ENCODE measurements at places on chromosomes 4 and X.
A peak's percentile ranks its signal among the peaks of the same experiment; 100 is the strongest.

DNA sequence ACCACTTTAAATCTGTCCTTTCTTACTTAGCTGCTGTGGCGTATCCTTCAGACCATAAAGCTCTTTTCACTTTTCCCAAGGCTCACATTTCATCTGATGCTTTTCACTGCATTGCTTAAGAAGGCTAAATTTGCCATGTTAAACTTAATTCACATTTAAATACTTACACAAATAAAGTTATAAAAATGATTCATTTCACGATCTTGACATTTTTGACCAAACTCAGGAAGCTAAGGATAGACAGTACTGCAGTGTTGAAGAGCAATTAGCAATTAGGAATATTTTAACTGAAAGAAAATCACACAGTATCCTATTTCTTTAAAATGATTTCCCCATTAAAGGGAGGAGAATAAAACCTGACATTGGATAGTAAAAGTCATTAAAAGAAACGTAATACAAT lies 1038.6 kb downstream of the STPG2 start:
- DNase-seq: no peak

DNA sequence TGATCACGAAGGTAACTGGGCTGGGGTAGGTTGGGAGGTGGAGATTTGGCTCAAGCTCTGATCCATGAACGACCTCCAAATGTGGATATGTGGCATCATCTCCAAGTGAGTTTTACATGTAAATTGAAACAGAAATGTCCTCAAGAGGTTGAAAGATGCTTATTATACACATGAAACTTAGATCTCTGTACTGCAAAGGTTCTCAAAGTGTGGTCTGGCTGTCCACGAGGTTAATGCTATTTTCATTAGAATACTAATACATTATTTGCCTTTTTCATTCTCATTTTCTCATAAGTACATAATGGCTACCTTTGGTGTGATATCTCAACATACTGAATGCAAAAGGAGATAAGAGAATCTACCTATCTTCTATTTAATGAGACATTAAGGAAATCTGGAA lies 198.2 kb downstream of the RASL11B start:
- no peak for DNase-seq

GRCh38 chrX:47483306-47484268 lies 565 bp upstream of the ZNF41 start:
- peak; percentile 36 for DNase-seq

GRCh38 chrX:151000861-151001331 lies 17.8 kb downstream of the HMGB3 start:
- no peak for DNase-seq

GRCh38 chr4:24778464-24779225 lies 16.7 kb upstream of the SOD3 start:
- peak; percentile 98 for DNase-seq

DNA sequence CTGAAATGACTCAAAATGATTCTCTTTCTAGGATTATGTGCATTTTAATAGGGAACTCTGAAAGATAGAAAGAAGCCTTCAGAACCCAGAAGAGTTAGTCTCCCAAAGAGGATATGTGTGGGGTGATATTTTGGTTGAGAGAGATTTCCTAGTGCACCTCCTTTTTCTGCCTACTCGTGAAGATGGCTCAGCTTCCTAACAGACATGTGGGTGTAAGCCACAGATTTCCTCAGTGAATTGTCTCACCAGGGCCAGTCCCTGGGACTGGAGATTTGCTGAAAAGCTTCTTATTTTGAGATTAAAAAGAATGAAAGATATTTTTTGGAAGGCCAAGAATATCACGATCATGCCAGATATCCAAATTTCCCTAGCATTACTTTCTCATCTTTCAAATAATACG lies 42.8 kb downstream of the MAGEB17 start:
- no peak for DNase-seq

GRCh38 chr4:155001251-155001650 lies 207.2 kb upstream of the NPY2R start:
- DNase-seq: no peak

DNA sequence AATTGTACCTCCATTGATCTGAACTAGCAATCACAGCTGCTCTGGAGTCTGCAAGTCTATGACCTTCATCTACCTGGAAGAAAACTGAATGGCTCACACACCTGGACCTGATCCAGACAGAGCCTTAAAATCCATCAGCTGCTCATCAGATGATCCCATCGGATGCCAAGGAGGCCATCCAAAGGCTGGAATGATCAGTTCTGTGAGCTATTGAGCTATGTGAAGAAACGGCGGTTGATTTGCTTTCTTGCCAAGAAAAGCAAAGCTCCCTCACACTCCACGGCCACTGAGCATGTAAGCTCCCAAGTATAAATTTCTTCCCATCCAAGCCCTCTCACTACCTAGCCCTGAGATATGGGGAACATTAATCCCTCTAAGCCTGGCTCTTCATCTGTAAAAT lies 63.1 kb downstream of the RELL1 start:
- peak; percentile 14 for DNase-seq

DNA sequence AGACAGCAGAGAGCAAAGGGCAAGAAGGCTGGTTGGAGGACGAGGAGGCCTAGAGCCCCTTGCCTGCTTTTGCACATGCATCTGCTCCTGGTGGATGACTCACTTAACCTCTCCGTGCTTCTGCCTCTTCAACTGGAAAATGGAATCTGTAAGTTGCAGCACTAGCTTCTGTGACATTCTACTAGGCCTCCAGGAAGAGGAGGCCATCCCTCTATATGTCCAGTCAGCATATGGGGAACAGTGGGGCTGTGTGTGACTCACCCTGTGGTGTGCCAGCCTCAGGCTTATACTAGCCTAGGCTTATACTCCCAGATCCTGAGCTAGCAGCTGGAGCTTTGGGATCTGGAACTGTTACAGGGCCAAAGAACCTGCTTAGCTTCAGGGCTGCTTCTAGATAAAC lies 36.0 kb downstream of the RTL9 start:
- peak; percentile 82 for DNase-seq

GRCh38 chr4:141215030-141215429 lies 5.7 kb upstream of the ZNF330 start:
- DNase-seq: no peak

DNA sequence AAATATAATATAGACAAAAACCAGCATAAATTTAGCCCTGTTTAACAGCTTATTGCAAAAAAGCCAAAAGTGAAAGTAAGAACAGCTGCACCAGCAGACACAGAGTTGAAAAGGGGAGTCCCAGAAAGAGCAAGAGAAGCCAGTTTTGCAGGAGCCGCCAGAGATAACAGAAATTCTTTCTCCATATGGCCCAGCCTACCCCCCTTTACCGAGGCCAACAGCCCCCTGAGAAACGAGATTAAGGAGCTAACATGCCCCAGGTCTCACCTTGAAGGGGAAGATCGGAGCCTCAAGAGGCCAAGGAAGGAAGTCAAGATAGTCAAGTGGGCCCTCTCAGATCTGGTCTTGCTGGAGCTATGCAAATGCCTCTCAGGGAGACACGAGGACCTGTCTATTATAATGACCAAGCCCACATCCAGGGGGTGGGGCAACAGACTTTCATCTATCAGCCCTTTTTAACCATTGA lies 4.8 kb downstream of the ACOX3 start:
- DNase-seq: no peak

DNA sequence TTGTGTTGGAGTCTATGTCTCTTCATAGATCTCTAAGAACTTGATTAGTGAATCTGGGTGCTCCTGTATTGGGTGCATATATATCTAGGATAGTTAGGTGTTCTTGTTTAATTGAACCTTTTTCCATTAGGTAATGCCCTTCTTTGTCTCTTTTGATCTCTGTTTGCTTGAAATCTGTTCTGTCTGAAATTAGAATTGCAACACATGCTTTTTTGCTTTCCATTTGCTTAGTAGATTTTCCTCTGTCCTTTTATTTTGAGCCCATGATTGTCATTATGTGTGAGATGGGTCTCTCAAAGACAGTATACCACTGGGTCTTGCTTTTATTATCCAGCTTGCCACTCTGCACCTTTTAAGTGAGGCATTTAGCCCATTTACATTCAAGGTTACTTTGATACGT lies 79.1 kb upstream of the APOOL start:
- no peak for DNase-seq

GRCh38 chrX:19852014-19853005 lies 35.1 kb downstream of the SH3KBP1 start:
- peak; percentile 49 for DNase-seq

GRCh38 chr4:13169731-13170525 lies 314.2 kb downstream of the RAB28 start:
- DNase-seq: no peak

DNA sequence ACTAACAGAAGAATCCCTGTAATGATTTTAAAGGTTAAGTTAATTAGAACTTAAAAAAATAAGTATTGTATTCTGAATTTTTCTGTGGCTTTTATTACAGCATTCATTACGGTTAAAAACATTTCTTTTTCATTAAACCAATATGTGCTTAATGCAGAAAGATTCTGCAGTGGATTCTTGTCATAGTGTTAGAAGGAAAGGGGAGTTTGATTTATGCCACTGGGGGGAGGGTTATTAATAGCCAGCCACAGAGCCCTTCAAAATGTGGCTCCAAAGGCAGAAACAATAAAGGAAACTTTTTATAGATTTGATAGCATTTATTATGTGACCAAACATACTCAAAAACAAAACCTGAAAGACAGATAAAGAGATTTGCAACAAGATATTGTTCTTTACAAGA lies 9.1 kb downstream of the SMAD1 start:
- DNase-seq: peak; percentile 33

GRCh38 chr4:143241892-143242291 lies 57.2 kb downstream of the USP38 start:
- peak; percentile 5 for DNase-seq

- no peak for DNase-seq
Measured at GRCh38 chr4:175637762-175638161, 174.3 kb downstream of the GPM6A start.

GRCh38 chrX:7085879-7086278 lies 61.6 kb upstream of the STS start:
- DNase-seq: no peak

DNA sequence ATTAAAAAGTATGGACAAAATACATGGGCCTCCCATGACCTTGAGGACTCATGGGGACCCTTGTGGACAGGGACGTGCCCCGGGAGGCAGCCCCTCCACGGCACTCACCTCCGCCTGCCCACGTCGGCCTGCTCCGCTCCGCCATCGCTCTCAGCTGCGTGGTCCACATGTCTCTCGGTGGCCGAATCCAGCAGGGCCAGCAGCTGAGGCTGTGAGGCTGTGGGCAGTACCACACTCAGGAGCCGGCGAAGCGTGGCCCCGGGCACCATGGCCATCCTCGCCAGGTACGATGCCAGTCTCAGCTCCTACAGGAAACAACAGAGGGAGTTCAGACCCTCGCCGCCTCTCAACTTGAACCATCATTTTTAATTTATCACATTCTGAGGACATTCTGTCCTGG lies 140.0 kb downstream of the EVC2 start:
- DNase-seq: no peak

DNA sequence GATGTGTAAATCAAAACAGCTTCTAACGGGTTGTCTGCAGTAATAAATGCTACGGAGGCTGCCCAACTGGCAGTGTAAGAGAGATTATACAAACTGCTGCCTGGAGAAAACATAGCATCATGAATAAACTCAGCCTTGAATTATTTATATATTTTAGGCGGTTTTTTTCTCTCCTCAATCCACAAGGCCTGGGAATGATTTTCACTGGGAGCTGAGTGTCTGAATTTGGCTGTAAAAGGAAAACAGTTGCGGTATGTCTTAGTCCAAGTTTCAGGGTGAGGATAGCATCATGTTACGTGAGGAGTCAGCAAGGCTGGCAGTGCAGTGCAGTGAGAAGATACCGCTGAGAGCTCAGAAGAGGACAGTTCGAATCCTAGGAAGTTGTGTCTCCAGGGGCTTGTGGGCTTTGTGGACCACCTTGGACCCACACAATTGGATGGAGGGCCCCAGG lies 291.5 kb upstream of the BOD1L1 start:
- DNase-seq: peak; percentile 97

DNA sequence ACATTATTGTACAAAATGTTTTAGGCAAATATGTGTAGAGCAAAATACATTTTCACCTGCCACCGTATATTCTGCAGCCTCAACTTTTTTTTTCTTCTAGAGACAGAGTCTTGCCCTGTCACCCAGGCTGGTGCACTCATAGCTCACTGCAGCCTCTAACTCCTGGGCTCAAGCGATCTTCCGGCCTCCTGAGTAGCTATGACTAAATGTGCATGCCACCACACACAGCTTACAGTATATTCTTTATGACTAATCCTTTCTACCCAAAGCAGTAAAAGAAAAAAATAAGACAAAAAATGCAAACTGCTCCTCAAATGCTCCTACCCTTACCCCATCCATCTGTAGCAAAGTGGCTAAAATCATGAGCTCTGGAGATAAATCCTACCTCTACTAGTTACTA lies 426.3 kb downstream of the KCNIP4 start:
- no peak for DNase-seq

DNA sequence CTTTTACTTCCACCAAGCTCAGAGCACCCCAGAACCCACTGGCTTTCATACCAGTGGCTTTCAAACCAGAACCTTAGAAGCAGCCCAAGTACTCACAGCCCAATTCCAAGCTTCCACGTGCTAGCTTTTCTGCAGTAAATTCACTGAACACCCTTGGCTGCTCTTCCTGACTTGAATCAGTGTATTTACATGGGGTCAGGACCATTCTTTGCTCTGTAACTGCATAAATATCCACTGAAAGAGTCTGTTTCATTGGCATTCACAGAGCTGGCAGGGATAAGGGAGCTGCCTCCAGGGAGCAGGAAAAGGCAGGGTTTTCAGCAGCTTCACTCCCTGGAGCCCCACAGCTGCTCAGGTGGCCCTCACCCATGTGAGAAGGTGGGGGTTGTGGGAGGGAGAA lies 43.8 kb downstream of the RAI2 start:
- DNase-seq: no peak

- no peak for DNase-seq
Measured at GRCh38 chr4:109053257-109053656, 249.2 kb downstream of the COL25A1 start.

DNA sequence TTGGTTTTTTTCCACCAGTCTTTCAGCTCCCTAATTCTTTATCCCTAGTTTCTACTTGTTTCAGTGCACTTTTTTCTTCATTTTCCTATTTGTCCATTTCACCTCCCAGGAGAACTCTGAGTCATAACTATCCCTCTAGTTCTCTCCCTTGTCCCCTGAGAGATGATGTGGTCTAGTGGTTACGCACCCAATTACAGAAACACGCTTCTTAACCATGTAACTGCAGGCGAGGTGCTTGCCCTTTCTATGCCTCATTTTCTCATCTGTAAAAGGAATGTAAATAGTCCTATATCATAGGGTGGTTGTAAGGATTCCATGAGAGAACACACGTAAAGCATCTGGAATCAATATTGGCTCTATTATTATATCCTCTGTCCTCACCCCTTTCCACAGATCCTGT lies 8.8 kb upstream of the GRPR start:
- peak; percentile 98 for DNase-seq

- DNase-seq: peak; percentile 52
Measured at GRCh38 chrX:13014111-13015096, 30.0 kb downstream of the FAM9C start.

DNA sequence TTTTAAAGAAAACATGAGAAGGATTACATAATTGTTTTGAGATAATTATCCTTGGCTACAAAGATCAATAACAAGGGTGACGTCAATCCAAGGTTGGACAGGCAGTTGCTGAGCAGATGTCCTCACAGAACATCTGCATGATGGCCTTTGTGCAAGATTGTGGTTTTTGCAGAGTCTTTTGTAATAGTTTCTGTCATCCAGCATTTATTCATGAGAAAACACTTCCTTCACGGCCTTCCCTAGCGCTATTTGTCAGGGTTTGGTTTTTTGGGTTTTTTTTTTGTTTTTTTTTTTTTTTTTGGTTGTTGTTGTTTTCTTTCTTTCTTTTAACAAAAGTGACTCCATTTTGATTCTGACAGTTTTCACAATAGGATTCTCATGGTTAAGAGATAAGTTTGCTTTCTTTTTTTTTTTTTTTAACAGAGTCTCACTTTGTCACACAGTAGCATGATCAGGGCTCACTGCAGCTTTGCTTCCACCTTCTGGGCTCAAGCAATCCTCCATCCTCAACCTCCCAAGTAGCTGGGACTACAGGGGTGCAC lies 31.5 kb upstream of the ELF2 start:
- peak; percentile 71 for DNase-seq
